Calu3 (cell line): ENCODE measurements at places on chromosomes 3 and 15. TPM values are rescaled to one million over a fixed set of nuclear protein-coding genes. Genes with fewer than 3 reads are reported as not detected.

GRCh38 chr15:79617071-79617470 is 184.9 kb downstream of the MINAR1 start:
- H3K27ac ChIP-seq, result no peak overlapping the region
- H3K4me1 ChIP-seq, result no peaks in the 10 kb centered on the region
- DNase-seq, result no peak
- H3K36me3 ChIP-seq, result no peaks in the 10 kb centered on the region

GRCh38 chr3:99925584-99926230 is 108.0 kb downstream of the CMSS1 start:
- no peaks in the 10 kb centered on the region for H3K36me3 ChIP-seq
- H3K4me1 ChIP-seq, result peaks cover 39% of the 10 kb centered on the region
- no peaks in the 10 kb centered on the region for H3K27me3 ChIP-seq
- no peak overlapping the region for H3K4me3 ChIP-seq
- DNase-seq, result peak; percentile 44

DNA sequence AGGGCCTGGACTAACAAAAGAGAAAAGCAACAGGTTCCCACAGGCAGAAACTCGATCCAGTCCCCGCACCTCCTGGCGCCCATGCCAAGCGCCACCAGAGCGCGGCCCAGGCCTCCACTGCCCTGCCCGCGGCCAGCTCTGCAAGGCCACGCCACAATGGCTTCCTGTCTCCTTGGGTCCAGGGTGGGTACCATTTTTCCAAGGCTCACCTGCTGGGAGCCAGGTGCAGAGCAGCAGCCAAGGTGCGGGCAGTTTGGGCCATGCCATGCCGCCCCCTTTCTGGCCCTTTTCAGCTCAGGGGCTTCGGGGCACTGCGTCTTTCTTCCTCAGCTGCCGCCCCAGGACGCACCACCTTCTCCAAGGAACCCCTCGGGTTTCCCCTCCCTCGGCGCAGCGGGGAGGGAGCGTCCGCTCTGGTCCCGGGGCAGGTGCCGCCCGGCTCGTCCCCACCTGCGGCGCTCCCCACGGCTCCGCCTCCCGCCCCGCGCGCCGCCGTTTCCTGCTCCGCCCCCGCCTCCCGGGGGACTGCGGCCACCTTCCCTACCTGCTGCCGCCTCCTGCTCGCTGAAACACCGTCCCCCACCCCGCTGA is at the start of gene ILDR1:
ILDR1 (minus strand) TSS at position 437 of the 591 bp plus-strand sequence; CDS start at position 267, 170 bp downstream.
- peak within 1 kb of the TSS; percentile 88 for H3K27ac ChIP-seq
- peak; percentile 86 for DNase-seq
- peaks cover 23% of the 10 kb centered on the region for H3K4me1 ChIP-seq
- peaks cover 19% of the 10 kb centered on the region for H3K36me3 ChIP-seq
- peak within 1 kb of the TSS; percentile 77 for H3K4me3 ChIP-seq

ECE2 gene
- total RNA-seq, result not detected in 2 replicates
